Left lung (tissue), 14 donors: ENCODE measurements at places on chromosomes 12 and 14. TPM values are rescaled to one million over a fixed set of nuclear protein-coding genes. Genes with fewer than 3 reads are reported as not detected.

Gene TAC3
- polyA plus RNA-seq, result 1.1 TPM

Gene PCBP2
- polyA plus RNA-seq, result 986 TPM

Gene ACRBP
- polyA plus RNA-seq, result 5.8 TPM

Gene LGR5
- polyA plus RNA-seq, result 6.6 TPM

Gene SMIM41
- 2.0 TPM for polyA plus RNA-seq

Gene NPFF
- 0.84 TPM for polyA plus RNA-seq

Gene CEBPE
- not detected for polyA plus RNA-seq

DNA sequence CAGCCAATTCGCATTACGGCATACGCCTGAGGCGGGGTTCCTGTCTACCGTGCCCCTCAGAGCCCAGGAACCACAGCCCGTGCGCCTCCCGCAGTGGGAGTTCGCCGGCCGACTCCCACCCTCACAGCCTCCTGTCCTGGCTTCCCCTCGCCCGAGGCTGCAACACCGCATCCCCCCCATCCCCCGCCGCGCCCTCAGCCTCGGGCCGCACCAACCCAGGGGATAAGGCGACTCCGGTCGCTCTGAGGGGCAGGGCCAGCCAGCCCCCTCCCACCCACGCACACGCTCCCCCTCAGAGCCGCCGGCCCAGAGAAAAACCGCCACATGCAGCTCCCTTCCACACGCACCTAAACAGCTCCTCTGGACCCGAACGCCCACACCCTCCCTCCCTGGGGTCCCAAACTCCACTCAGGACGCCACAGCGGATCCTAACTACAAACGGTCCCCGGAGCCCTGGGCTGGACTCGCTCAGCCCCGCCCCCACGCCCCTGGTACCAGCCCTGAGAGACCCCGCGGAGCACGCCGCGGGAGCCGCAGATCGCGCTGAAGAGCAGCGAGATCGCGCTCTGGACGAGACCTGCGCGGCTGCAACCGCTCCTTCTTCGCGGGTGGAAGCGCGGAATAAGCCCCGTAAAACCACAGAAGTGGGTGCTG lies at the start of gene C14orf39:
C14orf39 (minus strand) TSS at position 466 of the 654 bp plus-strand sequence. CDS start 985 bp downstream, outside the sequence.
- no peaks in the 10 kb centered on the region for H3K36me3 ChIP-seq
- H3K4me3 ChIP-seq, result no peak within 1 kb of the TSS
- peak; percentile 78 for DNase-seq
- no peak within 1 kb of the TSS for H3K27ac ChIP-seq
- peaks cover 80% of the 10 kb centered on the region for H3K27me3 ChIP-seq

- DNase-seq, result no peak
- no peaks in the 10 kb centered on the region for H3K27me3 ChIP-seq
- no peaks in the 10 kb centered on the region for H3K36me3 ChIP-seq
- no peak overlapping the region for H3K27ac ChIP-seq
Measured at GRCh38 chr14:39956372-39956771, 524.1 kb upstream of the FBXO33 start.

GRCh38 chr14:22519877-22520685 lies 68.9 kb downstream of the DAD1 start:
- H3K4me3 ChIP-seq, result no peak overlapping the region
- no peaks in the 10 kb centered on the region for H3K27me3 ChIP-seq
- no peak for DNase-seq
- H3K36me3 ChIP-seq, result no peaks in the 10 kb centered on the region

GRCh38 chr12:62621101-62621638 lies 154.5 kb downstream of the MON2 start:
- no peaks in the 10 kb centered on the region for H3K36me3 ChIP-seq
- peaks cover 7% of the 10 kb centered on the region for H3K4me1 ChIP-seq
- DNase-seq, result no peak
- no peak overlapping the region for H3K27ac ChIP-seq

GRCh38 chr12:127282786-127283565 lies 984.0 kb upstream of the TMEM132C start:
- DNase-seq, result no peak
- peaks cover 9% of the 10 kb centered on the region for H3K27me3 ChIP-seq
- no peak overlapping the region for H3K4me3 ChIP-seq
- H3K36me3 ChIP-seq, result no peaks in the 10 kb centered on the region

DNA sequence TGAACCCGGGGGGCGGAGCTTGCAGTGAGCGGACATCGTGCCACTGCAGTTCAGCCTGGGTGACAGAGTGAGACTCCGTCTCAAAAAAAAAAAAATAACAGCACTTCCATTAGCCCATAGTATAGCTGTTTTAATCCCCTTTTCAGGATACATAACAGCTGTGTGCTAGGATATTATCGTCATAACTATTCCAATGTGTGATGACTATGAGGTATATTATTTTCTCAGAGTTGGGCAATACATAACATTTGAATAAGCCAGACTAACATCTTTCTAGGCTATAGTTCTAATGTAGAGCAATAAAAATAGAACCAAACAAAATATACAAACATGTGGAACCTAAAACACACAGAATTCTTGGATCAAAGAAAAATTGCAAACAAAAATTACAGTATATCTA lies 57.1 kb downstream of the MARK3 start:
- peaks cover 19% of the 10 kb centered on the region for H3K36me3 ChIP-seq
- peak; percentile 20 for DNase-seq
- no peaks in the 10 kb centered on the region for H3K27me3 ChIP-seq
- H3K4me3 ChIP-seq, result no peak overlapping the region
- H3K4me1 ChIP-seq, result no peaks in the 10 kb centered on the region

- H3K27me3 ChIP-seq, result no peaks in the 10 kb centered on the region
- H3K4me3 ChIP-seq, result no peak overlapping the region
- DNase-seq, result no peak
- H3K36me3 ChIP-seq, result no peaks in the 10 kb centered on the region
- no peaks in the 10 kb centered on the region for H3K4me1 ChIP-seq
- H3K27ac ChIP-seq, result no peak overlapping the region
Measured at GRCh38 chr14:99015833-99016232, 256.2 kb downstream of the BCL11B start.

GRCh38 chr12:130830246-130830551 lies 8.9 kb downstream of the STX2 start:
- no peaks in the 10 kb centered on the region for H3K36me3 ChIP-seq
- no peak overlapping the region for H3K27ac ChIP-seq
- H3K4me3 ChIP-seq, result no peak overlapping the region
- H3K4me1 ChIP-seq, result peaks cover 3% of the 10 kb centered on the region

DNA sequence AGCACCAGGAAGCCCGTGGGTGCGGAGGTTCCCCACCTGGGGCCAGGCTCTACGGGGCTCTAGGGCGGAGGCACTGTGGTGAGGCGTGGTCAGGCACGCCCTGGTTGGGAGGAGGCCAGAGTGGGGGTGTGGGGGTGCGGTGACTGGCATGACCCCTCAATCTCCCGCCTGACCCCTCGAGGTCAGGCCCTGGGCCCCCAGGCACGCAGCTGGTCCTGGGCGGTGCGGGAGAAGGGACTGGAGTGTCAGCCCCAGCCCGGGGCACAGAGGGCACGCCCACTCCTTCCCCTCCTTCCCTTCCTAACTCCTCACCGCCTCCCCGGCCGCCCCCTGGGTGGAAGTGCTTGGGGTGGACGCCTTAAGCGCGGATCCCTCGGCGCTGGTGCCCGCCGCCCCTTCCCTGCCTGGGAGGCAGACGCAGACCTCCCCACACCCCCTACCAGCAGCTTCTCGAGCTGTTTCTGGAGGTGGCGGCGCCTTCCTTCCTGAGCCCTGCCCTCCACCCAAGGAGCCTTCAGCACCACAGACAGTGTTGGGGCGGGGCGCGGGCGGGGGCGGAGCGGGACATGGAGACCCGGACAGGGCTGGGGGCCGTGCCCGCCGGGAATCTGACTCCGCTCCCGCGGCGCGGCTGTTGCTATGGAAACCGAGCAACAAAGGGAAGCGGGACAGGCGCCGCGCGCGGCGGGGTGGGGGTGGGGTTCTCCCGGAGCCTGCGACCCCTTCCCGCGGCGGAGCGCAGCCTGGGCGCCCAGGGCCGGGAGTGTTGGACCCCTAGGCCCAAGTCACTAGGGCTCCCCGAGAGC lies 741 bp upstream of the CRIP2 start:
- peak overlapping the region; percentile 92 for H3K27ac ChIP-seq
- H3K27me3 ChIP-seq, result peaks cover 61% of the 10 kb centered on the region
- H3K4me3 ChIP-seq, result peak overlapping the region; percentile 29
- peaks cover 38% of the 10 kb centered on the region for H3K4me1 ChIP-seq
- H3K36me3 ChIP-seq, result peaks cover 28% of the 10 kb centered on the region

DNA sequence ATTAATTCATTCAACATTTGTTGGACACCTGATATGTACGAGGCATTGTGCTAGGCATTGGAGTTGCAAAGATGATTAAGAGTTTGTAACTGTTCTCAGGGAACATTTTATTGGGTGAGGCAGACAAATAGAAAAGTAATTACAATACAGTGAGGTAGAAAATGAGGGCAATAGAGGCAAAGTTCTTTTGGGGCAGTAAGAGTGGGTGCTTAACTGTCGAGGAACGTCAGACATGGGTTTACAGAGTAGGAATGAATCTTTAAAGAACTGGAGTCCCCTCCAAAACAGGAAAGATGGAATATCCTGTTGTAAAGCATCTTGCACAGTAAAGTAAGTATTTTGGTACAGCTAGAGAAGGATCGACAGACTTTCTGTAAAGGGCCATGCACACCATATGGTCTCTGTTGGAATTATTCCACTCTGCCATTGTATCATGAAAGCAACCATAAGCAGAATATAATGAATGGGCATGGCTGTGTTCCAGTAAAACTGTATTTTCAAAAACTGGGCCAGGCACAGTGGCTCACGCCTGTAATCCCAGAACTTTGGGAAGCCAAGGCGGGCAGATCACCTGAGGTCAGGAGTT lies 9.1 kb downstream of the CREBL2 start:
- DNase-seq, result no peak
- no peak overlapping the region for H3K27ac ChIP-seq
- H3K27me3 ChIP-seq, result no peaks in the 10 kb centered on the region
- H3K4me1 ChIP-seq, result peaks cover 26% of the 10 kb centered on the region
- H3K4me3 ChIP-seq, result no peak overlapping the region
